ENCODE measurements at places on chromosomes 11 and 22.

- no peak for DNase-seq
Measured at GRCh38 chr11:113363406-113363805, 24.2 kb upstream of the ANKK1 start.

- DNase-seq = no peak
Measured at GRCh38 chr11:116084511-116084910, 580.3 kb upstream of the CADM1 start.

- DNase-seq = peak; percentile 57
Measured at GRCh38 chr22:42294034-42294985, 23.9 kb upstream of the TCF20 start.

DNA sequence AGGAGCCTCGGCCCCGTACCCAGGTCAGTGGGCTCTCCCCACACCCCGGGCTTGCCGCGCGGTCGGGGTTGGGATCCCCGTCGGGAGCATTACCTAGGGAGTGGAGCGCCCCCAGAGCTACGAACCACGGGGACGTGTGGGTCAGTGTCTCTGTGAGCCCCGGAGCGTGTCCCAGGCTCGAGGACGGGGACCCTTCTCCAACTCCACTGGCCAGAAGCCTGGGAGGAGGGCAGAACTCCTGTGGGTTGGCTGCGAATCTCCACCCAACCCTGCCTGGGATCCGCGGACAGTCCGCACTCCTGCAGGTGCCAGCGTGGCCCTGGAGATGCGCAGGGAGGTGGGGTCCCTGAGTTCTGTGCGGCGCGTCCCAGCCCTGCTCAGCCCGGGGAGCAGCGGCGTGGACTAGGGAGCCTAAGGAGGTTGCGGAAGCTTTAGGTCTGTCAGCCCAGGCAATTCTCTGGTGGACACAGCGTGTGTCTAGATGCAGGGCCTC is 346 bp downstream of the PPFIBP2 start:
- DNase-seq = no peak

- DNase-seq = no peak
Measured at GRCh38 chr11:122267602-122268001, 151.6 kb upstream of the BLID start.

GRCh38 chr11:66151273-66151672 is 81.2 kb downstream of the PACS1 start:
- DNase-seq = no peak

DNA sequence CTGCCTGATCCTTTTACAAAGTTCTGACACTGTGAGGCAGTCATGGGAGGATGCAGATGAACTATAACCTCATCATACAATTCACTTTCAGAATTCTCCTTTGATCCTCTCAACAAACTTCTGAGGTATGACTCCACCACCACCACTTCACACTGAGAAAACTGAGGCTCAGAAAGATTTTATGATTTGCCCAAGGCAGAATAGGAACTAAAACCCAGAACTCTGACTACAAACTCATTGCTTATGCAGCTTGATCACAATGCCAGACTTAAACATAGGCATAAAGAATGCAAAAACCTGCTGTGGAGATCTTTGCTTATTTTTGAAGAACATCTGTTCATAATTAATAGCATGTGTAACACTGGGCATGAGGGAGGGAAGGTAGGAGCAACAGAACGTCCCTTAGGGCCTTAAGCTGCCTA is 20.4 kb downstream of the FAM168A start:
- DNase-seq = no peak

- peak; percentile 66 for DNase-seq
Measured at GRCh38 chr11:83157594-83158356, 844 bp downstream of the PCF11 start.
